ENCODE measurements at places on chromosomes 13 and 19.

- DNase-seq = no peak
These were observed 4.9 kb downstream of the MBNL2 start for GRCh38 chr13:97226788-97227627.

DNA sequence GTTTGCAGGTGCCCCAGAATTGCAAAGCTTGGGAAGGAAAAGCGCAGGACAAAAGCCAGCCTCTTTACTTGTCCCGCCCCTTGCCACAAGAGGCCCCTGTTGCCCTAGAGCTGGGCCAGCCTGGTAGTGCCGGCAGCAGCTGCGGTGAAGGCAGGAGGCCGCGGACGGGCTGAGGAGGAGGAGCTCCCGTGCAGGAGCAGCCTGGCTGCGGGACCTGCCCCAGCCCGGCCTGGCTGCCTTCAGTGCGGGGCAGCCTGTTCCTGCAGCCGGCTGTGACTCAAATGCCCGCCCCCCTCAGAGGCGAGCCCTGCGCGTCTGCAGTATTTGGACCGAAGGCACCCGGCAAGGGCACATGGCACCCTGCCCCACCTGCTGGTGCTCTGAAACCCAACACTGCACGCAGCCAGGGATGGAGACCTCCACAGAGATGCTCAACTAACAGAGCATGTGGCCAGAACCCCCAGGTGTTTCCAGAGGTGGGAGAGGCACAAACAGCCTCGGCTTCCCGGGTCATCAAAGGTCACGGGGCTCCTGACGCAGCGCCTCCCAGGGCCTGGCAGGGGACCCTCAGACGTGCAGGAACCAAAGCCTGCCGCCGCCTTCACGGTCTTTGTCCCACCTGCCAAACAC is 29.7 kb downstream of the NAXD start:
- DNase-seq = peak; percentile 10

DNA sequence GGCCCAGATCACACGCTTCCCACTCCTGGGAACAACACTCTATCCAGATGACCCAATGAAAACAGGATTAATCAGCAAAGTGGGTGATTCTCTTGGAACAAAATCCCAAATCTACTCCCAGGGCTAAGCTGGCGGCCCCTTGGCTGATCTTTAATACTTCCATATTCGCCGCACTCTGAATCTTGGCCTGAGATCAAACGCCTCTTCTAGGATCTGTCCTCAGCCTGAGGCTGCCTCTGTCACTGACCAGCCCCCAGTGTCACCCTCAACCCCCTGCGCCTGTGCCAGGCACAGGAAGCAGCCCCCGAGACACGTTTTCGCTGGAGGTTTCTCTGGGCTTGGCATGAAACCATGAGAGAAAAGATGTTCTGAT is 2.4 kb upstream of the CTXN1 start:
- DNase-seq = no peak

GRCh38 chr13:26760832-26761582 is 421 bp upstream of the GPR12 start:
- no peak for DNase-seq

- DNase-seq = no peak
These were observed 195.2 kb downstream of the TSHZ3 start for GRCh38 chr19:31154021-31154420.

- no peak for DNase-seq
These were observed at the start of gene AXL for GRCh38 chr19:41218615-41219507. Gene AXL, plus strand, starts transcription at chr19:41219223. Its CDS starts 170 bp downstream, at chr19:41219393.

DNA sequence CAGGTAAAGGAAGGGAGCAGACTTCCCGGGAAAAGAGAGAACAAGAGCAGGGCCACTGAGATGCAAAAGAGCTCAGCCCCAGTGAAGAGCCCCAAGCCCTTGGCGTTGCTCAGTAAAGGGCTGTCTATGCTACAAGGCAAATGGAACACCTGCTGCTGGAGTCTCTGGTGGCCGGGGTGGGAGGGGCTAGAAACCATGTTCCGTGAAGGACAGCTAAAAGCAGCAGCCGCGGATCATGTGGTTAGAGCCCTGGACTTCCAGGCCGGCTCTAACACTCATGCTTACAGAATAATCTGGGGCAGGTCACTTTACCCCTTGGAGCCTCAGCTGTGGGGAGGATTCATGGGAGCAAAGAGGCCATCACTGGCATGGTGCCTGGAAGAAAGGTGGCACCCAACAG is 17.8 kb downstream of the POU2F2 start:
- DNase-seq = no peak

DNA sequence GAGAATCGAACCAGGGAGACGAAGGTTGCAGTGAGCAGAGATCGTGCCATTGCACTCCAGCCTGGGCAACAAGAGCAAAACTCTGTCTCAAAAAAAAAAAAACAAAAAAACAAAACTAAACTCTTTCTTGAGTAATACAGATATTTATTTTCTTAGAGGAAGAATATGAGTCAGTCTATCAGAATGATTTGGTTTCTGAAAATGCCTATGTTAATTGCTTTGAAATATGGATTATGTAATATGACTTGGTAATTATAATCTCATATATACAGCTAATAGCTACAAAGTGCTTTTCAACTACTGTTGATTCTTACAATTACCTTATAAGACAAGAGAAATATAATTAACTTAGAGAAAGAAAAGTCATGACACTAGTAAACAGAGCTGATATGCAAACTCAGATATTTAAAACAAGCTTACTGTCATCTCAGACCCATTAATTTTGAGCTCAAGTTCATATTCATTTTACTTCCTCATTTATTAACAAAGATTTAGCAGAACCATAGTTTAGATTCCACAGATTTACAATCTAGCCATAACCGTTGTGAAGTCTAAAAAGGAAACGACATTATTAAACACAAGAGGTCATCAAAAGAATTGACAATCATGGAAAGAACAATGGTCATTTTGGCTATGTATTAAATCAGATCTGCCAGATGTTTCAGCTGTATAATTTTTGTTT is 88.0 kb downstream of the TBC1D4 start:
- no peak for DNase-seq

GRCh38 chr13:37997641-37998040 is 128.1 kb upstream of the TRPC4 start:
- no peak for DNase-seq

GRCh38 chr19:56740501-56740900 is 68.9 kb upstream of the ZNF835 start:
- DNase-seq = no peak

DNA sequence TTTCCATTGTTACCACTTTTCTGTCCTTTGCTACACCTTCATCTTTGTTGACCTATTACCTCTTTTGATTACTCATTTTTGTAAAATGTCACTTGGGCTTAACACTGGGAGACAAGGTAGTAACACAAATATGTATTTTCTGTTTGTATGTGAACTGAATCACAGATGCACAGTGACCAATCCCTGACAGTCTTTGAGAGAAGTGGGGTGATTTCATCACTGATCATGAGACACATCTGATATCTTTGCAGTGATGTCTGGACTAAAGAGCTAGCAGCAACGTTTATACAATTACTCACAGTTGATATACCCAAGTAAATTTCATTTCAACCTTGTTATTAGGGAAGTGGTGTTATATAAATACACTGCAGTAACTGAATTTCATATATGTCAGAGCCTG is 1397.4 kb upstream of the SPRY2 start:
- no peak for DNase-seq

- peak; percentile 72 for DNase-seq
These were observed at the start of gene CLASRP for GRCh38 chr19:45038931-45039893. Gene CLASRP, plus strand, starts transcription at chr19:45039045. Its CDS starts 1,168 bp downstream, at chr19:45040213.

GRCh38 chr19:14203177-14203576 is 2.8 kb downstream of the ADGRL1 start:
- DNase-seq = no peak

DNA sequence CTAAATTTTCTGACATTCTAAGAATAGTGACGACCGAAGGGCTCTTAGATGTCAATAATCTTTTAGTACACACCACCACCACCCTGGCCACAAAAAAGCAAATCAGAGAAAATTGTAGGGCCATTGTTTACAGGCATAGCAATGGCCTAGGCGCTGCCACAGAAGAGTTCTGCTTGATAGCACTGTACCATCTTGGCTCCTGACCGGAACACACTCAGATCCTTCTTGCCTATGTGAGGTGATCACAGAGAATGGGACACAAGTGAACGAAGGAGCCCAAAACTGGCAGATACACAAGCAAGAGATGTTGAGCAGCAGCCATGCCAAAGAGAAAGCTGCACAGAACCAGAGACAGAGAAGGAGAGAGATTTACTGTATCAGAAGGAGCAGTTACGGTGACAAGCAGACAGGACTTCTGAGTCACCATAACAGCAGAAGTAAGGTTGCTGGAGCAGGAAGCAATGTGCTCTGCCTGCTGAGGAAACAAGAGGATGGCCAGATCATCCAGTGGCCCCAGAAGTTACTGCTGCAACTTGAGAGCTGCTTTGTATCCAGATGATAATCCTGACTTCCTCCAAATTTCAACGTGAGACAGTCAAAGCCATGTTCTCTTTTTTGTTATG is 105.2 kb downstream of the SLITRK6 start:
- no peak for DNase-seq

- DNase-seq = no peak
These were observed 20.5 kb upstream of the SLC7A10 start for GRCh38 chr19:33245948-33246708.

- no peak for DNase-seq
These were observed 15.5 kb downstream of the CEACAM1 start for GRCh38 chr19:42512743-42513304.

DNA sequence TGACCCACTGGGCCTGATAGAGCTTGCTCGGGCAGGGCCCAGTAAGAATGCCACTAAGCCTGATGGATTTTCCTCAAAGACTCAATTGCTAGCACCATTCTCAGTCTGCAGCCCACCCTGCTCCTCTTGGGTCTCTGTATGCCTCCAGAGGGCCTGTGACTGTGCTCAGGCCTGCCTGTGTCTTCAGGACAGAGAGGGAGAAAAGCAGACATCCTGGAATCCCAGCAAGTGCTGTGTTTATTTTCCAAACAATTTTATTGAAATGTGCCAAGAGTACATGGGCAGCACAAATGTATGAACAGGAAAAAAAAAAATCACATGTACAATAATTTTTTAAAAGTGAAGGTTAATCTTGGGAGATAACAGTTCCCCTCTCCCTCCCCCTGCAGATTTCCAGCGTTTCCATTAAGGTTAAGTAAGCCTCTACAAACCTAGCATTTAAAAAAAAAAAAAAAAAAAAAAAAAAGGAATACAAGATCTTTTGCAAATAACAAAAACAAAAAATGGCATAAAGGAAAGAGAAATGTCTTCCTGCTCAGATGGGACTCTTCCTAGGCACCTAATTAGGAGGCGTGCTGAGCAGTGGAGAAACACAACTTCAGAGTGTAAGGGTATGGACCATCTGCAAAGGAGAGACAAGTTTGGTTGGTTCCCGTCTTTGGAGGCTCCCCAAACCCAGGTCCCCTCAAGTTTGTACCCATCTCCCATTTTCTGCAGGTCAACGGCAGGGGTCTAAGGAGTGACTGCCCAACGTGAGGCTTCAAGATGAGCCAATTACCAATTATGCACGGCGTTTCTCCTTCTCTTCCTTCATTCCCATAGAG is 4.8 kb upstream of the ECH1 start:
- DNase-seq = no peak

- DNase-seq = no peak
These were observed 344.9 kb upstream of the KLF12 start for GRCh38 chr13:74479124-74479523.

GRCh38 chr13:50882816-50883435 is 26.7 kb upstream of the RNASEH2B start:
- no peak for DNase-seq

- DNase-seq = no peak
These were observed 396 bp downstream of the RTN2 start for GRCh38 chr19:45496349-45496953.

- no peak for DNase-seq
These were observed 3.9 kb downstream of the RBM26 start for GRCh38 chr13:79402074-79402635.

DNA sequence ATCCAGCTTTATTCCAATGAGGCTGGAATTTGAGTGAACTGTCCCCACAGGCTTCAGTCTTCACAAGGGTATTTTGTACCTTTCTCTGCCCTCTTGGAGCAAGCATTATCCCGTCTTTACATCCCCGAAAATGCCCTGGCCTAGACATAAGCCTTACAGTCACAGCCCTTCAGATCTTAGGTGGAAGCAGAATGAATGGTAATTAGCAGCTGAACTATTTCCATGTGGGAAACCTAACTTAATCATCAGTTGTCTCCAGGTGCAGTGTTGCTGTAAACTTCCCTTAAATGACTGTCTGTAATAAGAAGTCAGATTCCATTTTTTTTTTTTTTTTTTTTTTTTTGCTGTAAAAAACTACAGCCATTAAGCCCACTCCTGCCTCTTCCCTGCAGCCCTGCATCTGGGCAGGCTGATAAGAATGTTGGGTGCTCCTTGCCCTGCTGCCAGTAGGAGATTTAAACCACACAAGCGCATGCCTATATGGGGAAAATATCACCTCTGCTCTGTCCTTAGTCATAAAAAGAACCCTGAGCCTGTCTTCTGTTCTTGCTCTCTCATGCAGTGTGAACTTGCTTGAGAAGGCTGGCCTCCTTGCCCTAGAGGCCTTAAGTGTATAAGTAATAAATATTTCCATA is 426.8 kb upstream of the SLITRK5 start:
- DNase-seq = no peak

DNA sequence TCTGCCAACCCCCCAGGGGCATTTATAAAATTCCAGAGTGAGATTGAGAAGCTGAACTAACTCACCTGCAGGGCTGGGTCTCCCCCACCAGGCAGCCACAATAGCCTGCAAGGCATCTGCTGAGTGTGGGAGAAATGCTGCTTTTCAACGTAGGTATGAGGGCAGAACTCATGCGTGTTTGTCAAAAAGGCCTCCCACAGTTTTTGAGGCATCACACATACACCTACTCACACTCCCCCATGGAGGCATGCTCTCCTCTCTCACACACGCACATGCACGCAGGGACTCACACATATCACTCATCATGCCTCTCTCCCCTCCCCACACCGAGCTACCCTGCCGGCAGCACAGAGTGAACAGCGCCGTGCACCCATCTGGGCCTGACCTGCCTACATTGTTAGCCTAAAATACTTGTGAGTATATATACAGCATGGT is 390.5 kb downstream of the FGF9 start:
- DNase-seq = peak; percentile 48

DNA sequence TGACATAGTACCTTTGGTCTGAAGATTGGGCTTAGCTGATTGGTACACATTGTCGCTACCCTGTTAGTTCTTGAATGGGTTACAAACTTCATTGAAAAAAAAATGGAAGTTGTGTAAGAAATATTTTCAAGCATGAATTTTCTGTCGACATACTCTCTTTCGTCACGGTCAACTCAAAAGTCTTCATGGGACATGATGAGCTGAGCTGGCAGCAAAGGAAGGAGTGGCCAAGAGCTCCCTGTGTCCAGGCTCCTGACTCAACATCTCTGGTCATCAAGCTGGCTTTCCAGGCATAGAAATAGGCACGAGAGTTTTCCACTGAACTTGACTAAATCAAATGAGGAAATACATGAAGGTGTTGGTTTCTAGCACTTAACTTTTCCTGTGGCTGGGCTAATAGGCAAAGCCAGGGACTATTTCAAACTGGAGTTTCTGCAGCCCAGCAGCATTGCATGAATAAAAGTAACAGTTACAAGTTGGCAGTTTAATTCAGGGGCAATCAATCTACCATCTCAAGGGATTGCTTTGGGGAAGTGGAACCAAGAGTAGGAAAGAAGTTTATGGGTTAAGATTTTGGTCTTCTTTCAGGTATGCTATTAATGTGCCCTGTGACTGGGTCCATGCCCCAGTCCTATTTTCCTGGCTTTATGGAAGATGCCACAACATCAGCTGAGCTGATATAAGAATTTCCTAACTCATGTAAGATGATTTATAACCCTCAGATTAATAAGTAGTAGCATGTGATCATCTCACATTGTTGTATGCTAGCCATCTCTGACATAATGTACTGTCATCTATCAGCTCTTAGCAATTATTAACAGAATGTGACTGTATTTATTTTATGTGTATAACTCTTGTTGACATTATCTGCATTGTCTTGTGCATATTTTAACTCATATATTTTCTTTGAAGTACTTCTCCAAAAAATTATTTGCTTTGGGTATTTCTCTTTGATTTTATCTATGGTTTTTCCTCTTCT is 385.8 kb downstream of the DLEU7 start:
- no peak for DNase-seq
